Fibroblast of skin of scalp (primary cell): ENCODE measurements at places on chromosomes 4 and X.

DNA sequence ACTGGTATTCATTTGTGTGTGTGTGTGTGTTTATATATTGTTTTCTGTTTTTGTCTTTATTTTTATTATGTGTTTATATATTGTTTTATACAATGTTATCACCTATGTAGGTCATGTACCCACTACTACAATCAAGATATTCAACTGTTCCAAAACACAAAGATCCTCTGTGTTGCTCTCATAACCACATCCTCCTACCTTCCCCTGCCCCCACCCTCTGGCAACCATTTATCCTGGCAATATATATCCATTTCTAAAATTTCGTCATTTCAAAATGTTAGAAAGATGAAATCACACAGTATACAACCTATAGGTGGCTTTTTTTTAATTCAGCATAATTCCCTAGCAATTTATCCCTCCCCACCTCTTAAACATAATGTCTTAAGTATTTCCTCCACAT is 18.8 kb upstream of the RPL34 start:
- DNase-seq = no peak

DNA sequence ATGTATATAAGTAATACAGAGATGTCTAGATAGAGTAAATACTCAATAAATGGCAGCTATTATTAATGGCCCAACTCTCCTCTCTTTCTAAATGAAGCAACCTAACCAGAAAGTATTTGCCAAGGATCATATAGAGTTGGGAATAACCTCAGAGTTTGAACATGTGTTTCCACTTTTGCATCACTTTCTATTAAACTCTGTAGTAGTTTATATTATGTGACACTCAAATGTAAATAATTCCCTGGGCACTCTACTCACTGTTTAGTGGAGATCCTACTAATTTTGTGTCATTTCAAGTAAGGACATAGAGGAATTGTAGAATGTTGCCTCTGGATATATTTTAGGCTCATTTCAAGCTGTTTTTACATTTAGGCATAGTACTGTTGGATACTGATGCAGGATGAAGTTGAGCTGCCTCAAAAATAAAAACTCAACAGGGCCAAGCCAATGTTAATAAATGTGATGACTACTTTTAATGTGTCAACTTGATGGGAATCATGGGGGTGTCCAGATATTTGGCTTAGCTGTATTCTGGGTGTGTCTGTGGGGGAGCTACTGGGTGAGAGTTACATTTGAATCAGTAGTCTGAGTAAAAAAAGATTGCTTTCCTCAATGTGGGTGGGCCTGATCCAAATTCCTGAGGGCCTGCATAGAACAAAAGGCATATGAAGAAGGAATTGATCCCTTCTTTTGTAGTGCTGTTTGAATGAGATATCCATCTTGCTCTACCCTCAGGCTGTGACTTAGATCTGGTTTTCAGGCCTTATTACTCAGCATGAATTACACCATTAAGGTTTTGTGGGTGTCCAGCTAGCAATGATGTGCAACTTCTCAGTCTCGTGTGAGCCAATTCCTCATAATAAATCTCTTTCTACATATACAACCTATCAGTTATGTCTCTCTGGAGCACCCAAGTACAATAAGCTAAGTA is 1368.2 kb downstream of the STIM2 start:
- DNase-seq = peak; percentile 61

DNA sequence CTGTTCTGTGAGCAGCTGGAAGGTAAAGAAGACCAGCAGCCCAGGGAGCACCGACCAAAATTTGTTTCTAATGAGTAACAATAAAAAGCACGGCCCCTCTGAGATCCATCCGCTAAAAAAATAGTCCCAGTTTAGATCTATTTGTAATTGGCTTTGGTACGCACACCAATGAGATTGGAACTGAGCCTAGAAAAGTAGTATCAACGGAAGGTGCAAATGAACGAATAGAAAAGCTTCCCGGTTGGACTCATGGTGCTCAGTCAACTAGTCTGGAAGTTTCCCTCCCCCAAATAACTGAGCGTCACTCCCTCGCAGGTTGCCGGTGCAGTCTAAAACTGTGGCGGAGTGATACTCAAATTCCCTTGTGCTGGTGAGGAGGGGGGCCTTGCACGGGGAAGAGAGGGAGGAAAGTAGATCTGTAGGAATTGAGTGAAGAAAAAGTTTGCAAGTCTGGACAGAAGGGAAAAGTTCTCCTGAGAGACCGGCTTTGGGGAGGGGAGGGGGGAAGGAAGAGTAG is at the start of gene COL4A5:
COL4A5 (plus strand) TSS at position 413 of the 517 bp plus-strand sequence. CDS start 288 bp downstream, outside the sequence.
- DNase-seq = peak; percentile 85

- peak; percentile 9 for DNase-seq
These were observed 409.2 kb downstream of the TLL1 start for GRCh38 chr4:166282081-166282770.

- peak; percentile 2 for DNase-seq
These were observed 121.9 kb downstream of the DKK2 start for GRCh38 chr4:106914223-106914622.

- no peak for DNase-seq
These were observed 105.3 kb upstream of the CBR4 start for GRCh38 chr4:169115144-169115896.

- no peak for DNase-seq
These were observed 79.2 kb upstream of the UGT8 start for GRCh38 chr4:114519368-114519767.

GRCh38 chr4:189129044-189129694 is 811.5 kb upstream of the FRG1 start:
- no peak for DNase-seq

DNA sequence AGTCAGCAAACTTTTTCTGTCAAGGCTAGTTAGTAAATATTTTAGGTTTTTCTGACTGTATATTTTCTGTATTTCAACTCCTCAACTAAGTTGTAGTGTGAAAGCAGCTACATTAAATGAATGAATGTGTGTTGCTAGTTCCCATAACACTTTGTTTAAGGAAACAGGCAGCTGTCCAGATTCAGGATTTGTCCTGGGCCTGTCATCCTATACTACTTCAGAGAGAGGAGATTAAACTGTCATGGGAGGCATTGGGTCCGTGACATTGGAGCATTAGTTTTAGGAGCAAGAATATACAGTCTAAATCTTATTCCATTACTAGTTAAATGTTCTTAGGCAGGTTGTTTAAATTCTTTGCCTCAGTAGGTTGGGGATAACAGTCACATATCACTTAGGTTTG is 516.0 kb downstream of the CCSER1 start:
- DNase-seq = no peak

GRCh38 chr4:76028350-76028765 is 5.1 kb upstream of the CXCL10 start:
- no peak for DNase-seq

DNA sequence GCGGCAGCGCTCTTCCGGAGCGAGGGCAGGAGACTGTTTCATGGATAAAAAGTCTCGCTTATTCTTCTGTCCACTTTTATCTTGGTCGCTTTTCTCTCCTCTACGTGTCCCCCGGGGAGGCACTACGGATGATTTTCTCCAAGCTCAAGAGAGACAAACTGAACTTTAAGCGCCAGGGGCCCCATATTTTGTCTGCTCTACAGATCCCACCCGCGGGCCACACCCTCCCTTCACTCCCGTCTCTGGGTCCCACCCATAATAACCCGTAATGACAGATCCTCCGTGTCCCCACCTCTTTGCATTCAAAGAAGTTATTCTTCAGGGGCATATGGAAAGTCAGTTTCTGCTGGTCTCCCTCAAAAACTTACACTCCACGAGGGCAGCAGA is at the start of gene CORIN:
CORIN (minus strand) TSS at position 160 of the 387 bp plus-strand sequence; CDS start at position 42, 118 bp downstream.
- no peak for DNase-seq

GRCh38 chr4:169080981-169081380 is 70.9 kb upstream of the CBR4 start:
- peak; percentile 83 for DNase-seq

- no peak for DNase-seq
These were observed 64.7 kb upstream of the BTC start for GRCh38 chr4:74858921-74859562.

DNA sequence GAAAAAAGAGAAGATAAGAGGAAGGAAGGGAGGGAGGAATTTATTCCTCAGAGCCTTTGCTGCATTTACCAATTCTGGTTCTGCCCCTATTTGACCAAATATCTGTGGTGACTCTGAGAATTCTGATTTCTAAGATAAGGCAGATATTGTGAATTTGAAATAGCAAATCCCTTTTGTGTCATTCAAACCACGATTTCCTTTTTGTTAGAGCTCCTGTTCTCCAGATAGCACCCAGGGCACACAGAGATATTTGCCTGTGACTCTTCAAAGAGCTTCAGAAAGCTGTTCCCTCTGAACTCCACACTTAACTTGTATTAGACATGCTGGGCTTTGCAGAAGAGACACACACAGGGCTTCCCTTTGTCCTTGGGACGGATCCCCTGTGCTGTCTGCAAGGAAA is 272.2 kb downstream of the DHRSX start:
- no peak for DNase-seq

DNA sequence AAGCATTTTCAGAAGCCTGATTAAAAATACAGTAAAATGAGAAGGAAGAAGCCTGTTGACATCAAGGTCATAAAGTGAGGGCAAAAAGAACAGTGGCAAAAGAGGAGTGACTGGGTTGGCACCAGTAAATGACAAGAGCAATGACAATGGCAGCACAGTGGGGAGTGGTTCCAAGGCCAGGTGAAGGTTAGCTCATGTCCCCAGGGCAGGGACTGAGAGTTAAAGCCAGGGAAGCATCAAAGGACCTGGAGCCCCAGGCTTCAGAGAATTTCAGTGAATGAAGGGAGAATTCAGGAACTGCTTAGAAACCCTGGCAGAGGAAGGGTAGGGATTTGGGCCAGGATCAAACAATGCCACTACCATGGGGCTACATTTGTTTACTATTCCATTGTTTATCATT is 8.8 kb upstream of the PIGA start:
- DNase-seq = no peak

- DNase-seq = no peak
These were observed 156.6 kb downstream of the ANKRD50 start for GRCh38 chr4:124555959-124556358.

DNA sequence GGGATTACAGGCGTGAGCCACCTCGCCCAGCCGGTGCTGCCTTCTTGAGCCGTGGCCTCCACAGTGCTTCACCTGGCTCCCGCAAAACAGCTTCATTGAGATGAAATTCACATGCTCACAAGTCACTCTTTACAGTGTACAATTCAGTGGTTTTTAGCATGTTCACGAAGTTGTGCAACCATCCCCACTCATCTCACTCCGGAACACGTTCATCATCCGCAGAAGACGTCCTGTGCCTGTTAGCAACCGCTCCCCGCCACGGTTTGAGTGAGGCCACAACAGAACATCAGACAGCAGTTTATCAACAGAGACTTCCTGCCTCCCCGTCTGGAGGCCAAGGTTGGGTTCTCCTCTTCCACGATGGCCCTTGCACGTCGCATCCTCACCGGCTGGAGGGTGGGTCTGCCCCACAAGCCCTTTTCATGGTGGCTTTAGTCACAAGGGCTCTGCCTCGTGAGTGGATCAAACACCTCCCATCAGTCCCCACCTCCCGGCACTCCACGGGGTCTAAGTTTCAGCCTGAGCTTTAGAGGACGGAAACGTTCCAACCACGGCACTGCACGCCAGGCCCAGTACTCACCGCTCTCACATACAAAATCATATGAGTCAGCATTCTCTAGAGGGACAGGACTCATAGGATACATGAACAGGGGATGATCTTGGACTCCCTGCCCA is 29.6 kb upstream of the SPON2 start:
- peak; percentile 79 for DNase-seq

- DNase-seq = peak; percentile 62
These were observed 14.5 kb downstream of the ARHGAP24 start for GRCh38 chr4:85489273-85489981.

GRCh38 chr4:130147641-130148040 is 1051.7 kb downstream of the C4orf33 start:
- DNase-seq = peak; percentile 0

- DNase-seq = peak; percentile 48
These were observed 53.9 kb upstream of the PDLIM3 start for GRCh38 chr4:185589067-185589836.

DNA sequence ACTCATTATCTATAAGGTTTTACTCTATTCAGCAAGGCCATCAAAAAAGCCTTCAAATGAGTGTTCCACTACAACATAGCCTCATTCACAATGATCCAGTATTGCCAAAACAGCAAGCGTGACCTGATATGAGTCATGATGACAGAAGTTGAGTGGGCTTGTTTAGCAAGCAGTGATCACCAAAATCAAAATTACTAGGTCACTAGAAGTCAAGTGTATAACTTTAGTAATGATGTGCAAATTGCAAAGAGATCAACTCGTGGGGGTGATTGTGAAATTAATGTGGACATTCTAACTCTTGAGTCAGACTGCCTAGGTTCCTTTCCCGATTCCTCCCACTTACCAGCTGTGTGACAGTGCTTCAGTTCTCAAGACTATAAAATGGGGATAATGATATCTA is 124.5 kb downstream of the CHM start:
- DNase-seq = peak; percentile 5

DNA sequence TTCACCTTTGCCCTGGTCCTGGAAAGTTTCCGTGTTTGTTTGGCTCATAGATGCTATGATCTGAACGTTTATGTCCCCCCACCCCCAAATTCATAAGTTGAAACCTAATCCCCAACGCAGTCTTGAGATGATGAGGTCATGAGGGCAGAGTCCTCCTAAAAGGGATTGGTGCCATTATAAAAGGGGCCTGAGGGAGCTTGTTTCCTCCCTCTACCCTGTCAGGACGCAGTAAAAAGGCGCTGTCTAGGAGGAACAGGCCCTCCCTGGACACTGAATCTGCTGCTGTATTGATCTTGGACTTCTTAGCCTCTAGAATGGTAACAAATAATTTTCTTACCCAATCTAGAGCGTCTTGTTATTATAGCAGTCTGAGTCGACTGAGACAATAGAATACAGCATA is 2190.6 kb upstream of the TENM3 start:
- DNase-seq = no peak

GRCh38 chrX:153865321-153865580 is 20.7 kb downstream of the L1CAM start:
- DNase-seq = no peak

DNA sequence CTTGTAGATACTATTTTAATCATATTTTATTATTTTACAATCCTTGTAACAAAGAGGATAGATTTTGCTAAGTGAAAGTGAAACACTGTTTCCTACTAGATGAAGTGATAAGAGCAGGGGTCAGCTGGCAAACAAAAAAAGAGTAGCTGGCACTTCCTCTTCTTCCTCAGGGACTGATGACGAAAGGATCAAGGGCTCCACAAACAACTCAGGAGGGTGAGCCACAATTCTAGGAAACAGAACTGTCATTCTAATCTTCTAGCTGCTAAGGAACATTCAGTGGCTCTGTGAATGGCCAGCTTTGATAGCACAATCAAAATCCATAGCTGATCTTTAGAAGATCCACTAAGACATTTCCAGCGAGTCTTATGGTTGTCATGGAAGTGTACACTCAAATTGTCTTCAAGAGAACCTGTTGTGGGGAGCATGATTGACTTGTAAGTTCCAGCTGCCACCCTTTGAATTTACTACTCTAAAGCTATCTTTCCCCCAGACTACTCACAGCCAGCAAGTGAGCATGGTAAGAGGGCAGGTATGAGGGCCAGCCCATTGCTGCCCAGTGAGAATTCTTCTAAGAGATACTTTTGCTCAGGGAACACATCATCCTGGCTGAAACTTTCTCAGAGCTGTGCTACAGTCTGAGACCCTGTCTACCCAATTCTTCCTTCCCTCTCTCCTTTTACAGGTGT is 275.7 kb upstream of the RASGEF1B start:
- DNase-seq = no peak

GRCh38 chr4:139798456-139798855 is 132.8 kb downstream of the MGST2 start:
- DNase-seq = no peak
